Left lung (tissue), 14 donors: ENCODE measurements at places on chromosomes 3 and 15. TPM values are rescaled to one million over a fixed set of nuclear protein-coding genes. Genes with fewer than 3 reads are reported as not detected.

DNA sequence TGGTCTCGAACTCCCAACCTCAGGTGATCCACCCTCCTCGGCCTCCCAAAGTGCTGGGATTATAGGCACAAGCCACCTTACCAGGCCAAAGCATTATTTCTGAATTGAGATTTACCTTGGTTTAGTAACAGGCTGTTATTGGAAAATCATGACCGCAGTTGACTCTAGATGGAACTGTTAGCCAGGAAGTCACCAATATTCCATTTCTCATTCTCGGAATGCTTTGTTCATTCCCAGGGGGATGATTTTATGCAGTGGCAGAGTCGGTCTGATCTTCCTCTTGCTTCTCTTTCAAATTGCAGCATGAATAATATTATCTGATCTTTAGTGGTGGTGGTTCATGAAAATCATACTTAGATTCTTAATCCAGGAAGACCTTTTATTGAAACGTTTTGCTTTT, 195.5 kb upstream of the MBNL1 start:
- DNase-seq: no peak

DNA sequence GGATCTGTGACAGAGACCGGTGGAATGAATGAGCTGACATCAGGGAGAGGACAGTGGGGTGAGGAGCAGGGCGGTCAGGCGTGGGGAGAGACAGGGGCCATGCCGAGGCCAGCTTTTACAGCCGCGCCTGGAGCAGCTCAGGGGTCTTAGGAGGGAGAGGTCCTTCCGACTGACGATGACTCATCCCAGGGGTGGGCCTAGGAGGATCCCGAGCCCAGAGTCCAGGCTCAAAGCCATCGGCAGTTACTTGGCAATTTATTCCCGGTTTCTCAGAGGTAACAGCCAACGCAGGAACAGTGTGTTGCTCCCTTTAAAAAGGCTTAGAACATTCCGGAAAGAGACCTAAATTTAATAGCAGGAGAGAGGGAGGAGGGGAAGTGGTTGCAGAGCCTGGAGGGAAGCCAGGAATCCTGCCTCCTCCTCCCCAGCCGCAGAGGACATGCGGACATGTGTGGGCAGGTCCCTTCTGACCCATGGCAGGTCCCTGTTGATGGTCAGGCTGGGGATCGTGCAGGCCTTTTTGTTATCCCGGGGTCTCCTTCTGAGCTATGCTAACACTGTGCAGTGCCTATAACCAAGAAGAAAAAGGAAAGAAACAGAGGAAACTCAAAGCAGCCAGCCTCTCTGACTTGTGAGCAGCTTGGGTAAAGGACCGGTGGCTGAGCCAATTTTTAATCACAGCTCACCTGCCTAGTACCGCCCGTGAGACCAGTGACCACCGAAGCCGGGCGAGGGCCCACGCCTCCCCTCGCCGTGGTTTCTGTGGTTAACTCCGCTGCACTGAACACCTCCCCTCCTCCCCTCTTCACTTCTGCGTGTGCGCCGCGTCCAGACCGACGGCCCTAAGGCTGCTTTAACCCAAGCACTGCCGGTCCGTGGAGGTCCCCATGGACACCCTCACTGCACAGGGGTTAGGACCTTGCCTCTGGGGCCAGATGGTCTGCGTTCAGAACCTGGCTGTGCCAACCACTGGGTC, 392.4 kb upstream of the PROK2 start:
- no peak for DNase-seq

DNA sequence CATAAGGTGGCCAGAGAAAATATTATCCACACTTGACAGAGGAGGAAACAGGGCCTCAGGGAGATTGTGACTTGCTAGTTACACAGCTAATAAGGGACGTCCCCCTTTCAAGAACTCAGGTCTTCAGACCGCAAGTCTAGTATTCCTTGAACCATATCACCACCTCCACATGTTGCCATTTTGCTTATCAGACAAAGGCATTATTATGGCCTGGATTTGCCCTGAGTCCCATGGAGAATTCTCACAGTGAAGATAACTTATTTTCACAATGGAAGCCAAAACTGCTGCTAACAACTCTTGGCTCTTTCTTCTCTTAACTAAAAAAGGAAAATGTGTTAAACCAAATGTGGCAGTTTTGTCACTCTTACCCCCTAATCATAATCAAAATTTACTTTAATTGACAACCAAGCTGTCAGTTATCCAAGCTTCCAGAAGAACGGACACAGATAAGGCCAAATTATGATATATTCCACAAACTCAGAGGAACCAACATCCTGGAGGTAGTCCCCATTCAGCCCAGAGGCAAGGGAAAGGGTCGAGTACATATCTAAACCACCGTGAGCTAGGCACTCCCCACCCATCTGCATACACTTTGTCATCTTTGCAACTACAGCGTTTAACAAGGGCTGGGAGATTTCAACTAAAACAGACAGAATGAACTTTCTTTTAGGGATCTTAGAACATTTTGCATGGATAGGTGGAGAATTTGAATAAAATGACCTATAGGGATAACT, 63.6 kb upstream of the THBS1 start:
- DNase-seq: no peak

The CKMT1A gene
- 0.49 TPM for polyA plus RNA-seq

The SSUH2 gene
- polyA plus RNA-seq: 1.7 TPM

The AADACL2 gene
- polyA plus RNA-seq: not detected

The MRPL3 gene
- 78.0 TPM for polyA plus RNA-seq
